ENCODE measurements at places on chromosomes 5 and 9.

DNA sequence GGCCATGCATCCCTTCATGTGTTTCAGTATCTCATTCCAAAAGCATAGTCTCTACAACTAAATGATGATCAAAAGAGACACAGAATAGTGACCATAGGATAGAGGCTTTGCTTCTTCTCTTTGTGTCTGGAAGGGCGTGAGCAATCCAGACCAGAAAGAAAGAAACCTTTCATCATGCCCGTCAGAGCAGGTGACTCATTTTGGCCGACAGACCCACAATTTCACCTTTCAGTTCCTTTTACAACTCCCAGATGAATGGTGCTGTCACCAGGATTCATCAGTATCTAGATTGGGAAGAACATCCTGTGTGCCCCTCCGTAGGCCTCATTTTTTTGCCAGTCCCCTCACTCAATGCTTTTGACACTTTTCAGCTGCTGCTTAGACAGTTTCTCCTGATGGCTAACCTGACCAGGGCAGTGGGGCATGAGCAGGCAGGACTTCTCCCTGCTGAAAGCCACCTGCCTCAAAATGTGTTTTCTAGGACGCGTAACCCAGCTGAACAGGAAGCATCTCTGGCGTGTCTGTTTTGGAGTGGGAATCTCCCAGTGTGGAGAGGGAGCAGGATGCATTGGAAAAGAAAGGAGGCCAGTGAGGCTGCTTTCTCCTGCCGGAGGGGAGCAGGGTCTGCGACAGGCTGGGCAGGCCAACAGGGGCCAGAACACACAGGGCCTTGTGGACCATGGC, 21.2 kb downstream of the ABLIM3 start:
- no peaks in the 10 kb centered on the region for H3K27me3 ChIP-seq
- no peaks in the 10 kb centered on the region for H3K4me1 ChIP-seq
- no peaks in the 10 kb centered on the region for H3K36me3 ChIP-seq
- DNase-seq, result no peak

GRCh38 chr9:86563936-86564335, 209.7 kb upstream of the TUT7 start:
- no peaks in the 10 kb centered on the region for H3K27me3 ChIP-seq
- H3K36me3 ChIP-seq, result no peaks in the 10 kb centered on the region
- no peaks in the 10 kb centered on the region for H3K4me1 ChIP-seq
- H3K4me3 ChIP-seq, result no peak overlapping the region
- DNase-seq, result no peak

- H3K27ac ChIP-seq, result peak overlapping the region; percentile 8
- no peaks in the 10 kb centered on the region for H3K36me3 ChIP-seq
- H3K4me3 ChIP-seq, result no peak overlapping the region
- no peak for DNase-seq
- H3K4me1 ChIP-seq, result peaks cover 24% of the 10 kb centered on the region
These were observed 32.2 kb downstream of the HRH2 start for GRCh38 chr5:175690025-175690424.

DNA sequence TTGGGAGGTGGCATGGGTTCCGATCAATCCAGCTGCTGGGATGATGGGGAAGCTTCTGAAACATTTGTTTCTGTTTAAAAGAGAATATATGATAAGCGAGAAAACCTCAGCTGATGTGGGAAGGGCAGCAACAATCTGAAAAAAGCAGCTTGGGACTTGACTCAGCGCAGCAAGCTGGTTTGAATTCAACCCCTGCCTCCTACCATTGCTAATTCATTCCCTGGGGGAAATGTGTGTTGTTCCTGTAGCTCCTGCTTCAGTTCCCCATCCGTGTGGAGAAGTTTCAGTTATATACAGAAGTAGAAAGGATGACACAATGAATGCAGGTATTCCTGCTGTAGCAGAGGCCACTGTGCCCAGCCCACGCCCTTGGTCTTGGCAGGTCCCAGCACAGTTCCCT, 145.1 kb downstream of the NXNL2 start:
- DNase-seq, result no peak
- no peak overlapping the region for H3K27ac ChIP-seq
- no peak overlapping the region for H3K4me3 ChIP-seq

DNA sequence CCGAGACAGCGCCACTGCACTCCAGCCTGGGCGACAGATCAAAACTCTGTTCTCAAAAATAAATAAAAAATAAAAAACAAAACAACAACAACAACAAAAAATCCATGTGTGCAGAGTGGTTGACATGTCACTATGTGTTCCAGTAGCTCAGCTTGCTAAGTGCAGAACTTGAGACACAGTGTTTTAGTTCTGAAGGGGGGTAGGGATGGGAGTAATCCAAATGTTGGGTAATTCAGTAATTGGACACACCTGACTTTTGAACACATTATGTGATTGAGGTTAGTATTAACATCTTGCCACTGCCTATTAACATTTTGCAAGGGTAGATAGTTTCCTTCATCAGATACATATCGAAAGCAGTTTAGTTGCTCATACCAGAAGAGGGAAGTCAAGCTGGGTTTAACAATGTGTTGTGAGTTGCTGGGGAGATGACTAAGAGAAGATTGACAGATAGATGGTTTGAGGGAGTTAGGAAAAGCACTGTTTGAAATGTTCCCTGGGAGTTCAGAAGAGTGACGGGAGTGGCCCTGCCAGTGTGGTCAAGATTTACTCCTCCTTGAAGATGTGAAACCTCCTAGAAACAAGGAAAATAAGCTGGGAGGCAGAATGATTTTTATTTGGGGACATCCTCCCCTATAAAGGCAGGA, 928 bp downstream of the HACD4 start:
- H3K27me3 ChIP-seq, result no peaks in the 10 kb centered on the region
- peak overlapping the region; percentile 52 for H3K4me3 ChIP-seq
- H3K4me1 ChIP-seq, result peaks cover 14% of the 10 kb centered on the region
- no peak for DNase-seq
- peak overlapping the region; percentile 78 for H3K27ac ChIP-seq

GRCh38 chr5:20266066-20266465, 278.1 kb upstream of the CDH18 start:
- no peak for DNase-seq
- H3K4me3 ChIP-seq, result no peak overlapping the region
- no peaks in the 10 kb centered on the region for H3K27me3 ChIP-seq
- H3K27ac ChIP-seq, result no peak overlapping the region
- H3K36me3 ChIP-seq, result no peaks in the 10 kb centered on the region
- H3K4me1 ChIP-seq, result no peaks in the 10 kb centered on the region

DNA sequence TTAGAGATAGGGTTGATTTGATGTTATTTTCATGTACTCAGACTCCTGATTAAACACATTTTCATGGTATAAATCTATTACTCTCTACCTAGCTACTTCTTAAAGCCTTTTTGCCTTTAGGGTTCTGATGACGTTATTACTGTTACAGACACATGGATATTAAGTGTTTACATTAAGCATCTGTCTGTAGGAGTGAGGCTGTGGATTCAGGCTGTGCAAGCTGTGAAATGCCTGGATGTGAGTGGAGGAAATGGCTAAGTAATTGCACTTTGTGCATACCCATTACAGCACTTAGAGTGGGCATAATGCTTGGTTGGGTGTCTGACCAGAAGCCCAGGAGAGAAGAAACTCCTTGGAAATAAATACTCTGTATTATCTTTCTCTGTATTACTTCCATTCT, 186.8 kb downstream of the SNX18 start:
- H3K27me3 ChIP-seq, result no peaks in the 10 kb centered on the region
- peaks cover 3% of the 10 kb centered on the region for H3K4me1 ChIP-seq
- no peak overlapping the region for H3K27ac ChIP-seq
- no peak for DNase-seq
- no peaks in the 10 kb centered on the region for H3K36me3 ChIP-seq
- no peak overlapping the region for H3K4me3 ChIP-seq

- DNase-seq, result no peak
- H3K27me3 ChIP-seq, result no peaks in the 10 kb centered on the region
- H3K4me1 ChIP-seq, result peaks cover 73% of the 10 kb centered on the region
- H3K4me3 ChIP-seq, result no peak overlapping the region
- peaks cover 75% of the 10 kb centered on the region for H3K36me3 ChIP-seq
These were observed 38.8 kb downstream of the LPCAT1 start for GRCh38 chr5:1484730-1485578.

DNA sequence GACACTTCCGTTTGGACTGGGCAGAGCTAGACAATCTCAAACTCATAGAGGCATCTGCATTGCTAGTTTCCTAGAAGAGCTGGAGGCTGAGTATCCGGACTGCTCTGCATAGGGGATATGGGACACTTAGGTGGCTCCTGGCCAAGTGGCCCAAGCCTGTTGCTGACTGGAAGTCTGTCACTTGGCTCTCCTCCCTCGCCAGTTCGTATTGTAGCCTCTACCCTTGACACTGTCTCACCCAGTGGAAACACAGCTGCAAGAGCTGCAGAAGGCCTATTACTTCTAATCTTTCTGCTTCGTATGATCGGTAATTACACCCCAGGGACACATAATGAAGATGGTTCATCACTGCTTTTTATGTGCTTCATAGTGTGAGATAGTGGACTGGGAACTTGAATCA, 34.7 kb downstream of the ITGA1 start:
- no peaks in the 10 kb centered on the region for H3K27me3 ChIP-seq

DNA sequence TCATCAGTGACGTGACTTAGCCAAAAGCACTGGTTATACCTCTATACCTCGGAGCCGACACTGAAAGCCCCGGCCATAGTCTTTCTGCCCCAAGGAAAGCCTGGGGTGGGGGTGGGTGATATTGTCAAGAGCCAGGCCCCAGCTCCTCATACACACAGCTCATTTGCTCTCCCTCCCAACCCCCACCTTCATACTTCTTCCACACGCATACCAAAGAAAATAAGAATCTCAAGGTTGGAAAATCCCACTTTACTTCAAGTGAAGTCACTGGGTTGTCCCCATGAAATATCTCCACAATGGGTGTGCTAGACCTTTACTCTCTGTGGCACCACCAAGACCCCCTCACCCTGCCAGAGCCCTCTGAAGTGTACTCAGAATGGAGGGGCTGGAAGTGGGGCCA, 27.1 kb upstream of the MGAT1 start:
- no peak for DNase-seq
- H3K4me3 ChIP-seq, result no peak overlapping the region
- peaks cover 35% of the 10 kb centered on the region for H3K4me1 ChIP-seq
- peaks cover 5% of the 10 kb centered on the region for H3K36me3 ChIP-seq
- peak overlapping the region; percentile 25 for H3K27ac ChIP-seq

DNA sequence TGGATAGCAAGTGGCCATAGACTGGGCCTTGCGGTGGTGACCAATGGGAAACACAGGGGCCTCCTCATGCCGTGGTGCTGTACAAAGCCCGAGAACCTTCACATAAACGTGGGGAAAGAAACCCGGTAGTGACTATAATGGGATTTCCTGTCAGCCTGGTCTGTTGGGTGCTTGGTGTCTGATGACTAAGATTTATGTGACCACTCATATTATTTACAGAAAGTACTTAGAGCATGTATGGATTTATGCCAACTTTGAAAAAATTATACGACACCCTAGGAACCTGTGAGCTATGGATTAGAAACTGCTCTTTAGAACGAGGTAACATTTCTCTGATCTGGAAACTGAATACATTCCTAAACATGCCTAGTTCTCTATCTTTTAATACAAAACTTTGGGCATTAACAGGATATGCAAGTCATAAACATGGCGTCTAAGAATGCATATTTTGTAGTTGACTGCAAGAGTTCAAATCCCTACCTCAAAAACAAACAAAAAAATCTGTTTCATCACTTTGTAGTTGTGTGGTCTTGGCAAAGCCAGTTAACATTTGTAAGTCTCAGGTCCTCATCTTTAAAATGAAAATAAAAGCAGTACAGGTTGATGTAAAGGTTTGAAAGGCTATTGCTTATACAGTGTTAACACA, 85.4 kb downstream of the TMEM167A start:
- no peak overlapping the region for H3K4me3 ChIP-seq
- no peaks in the 10 kb centered on the region for H3K27me3 ChIP-seq
- H3K4me1 ChIP-seq, result no peaks in the 10 kb centered on the region

DNA sequence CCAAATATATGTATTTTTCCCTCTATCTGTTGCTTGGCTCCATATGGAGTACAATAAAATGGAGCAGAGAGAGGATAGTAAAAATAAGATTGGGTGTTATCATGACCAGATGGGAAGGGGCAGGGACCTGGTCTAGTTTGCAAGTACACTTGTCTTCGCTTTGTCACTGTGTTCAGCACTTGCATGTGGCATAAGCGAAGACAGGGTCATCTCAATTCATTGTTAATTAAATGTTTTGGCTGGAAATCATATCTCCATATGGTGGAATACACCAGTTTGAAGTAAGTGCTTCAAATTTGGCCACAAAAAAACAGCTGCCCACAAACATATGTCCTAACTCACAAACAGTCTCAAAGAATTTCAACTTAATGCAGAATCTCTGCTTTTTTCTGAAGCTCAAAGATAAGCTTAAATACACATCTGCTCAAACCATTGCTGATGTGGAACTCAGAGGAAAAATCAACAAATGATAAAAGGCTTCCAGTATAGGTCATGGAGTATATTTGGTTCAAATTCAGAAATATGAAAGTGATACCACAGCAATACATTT, 865.4 kb downstream of the TLE4 start:
- no peak for DNase-seq
- H3K36me3 ChIP-seq, result no peaks in the 10 kb centered on the region
- H3K4me1 ChIP-seq, result no peaks in the 10 kb centered on the region
- H3K27me3 ChIP-seq, result no peaks in the 10 kb centered on the region

- DNase-seq, result no peak
- peaks cover 10% of the 10 kb centered on the region for H3K27me3 ChIP-seq
- peak within 1 kb of the TSS; percentile 33 for H3K4me3 ChIP-seq
- no peaks in the 10 kb centered on the region for H3K36me3 ChIP-seq
These were observed at the start of gene TRIM7 for GRCh38 chr5:181204826-181205760. TRIM7 (minus strand) TSS chr5:181205196; CDS start chr5:181205110, 86 bp downstream.
